ENCODE measurements at places on chromosomes 6 and 20.

GRCh38 chr20:54680872-54681619 is 205.7 kb downstream of the DOK5 start:
- DNase-seq: peak; percentile 21

DNA sequence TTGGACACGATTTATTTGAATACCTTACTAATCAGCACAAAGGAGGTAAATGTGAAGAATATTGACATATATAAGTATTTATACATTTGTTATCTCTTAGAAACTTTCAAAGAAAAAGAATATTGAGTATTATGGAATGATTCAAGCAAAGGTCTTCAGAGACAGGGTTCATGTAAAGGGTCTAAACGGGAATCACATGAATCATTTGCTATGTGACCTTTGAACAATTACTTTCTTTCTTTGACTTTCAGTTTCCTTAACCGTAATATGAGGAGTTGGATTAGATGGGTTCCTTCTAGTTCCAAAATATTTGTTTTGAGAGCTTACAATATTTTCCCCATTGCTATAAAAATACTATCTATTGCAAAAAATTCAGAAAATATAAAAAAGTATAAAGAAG is 14.3 kb downstream of the ENPP1 start:
- no peak for DNase-seq

- DNase-seq: no peak
These were observed 23.9 kb downstream of the RALY start for GRCh38 chr20:34017610-34018009.

- no peak for DNase-seq
These were observed 88.8 kb downstream of the THEMIS start for GRCh38 chr6:127811900-127812570.

Measured in activated CD4-positive, alpha-beta T cell treated with anti-CD3 and anti-CD28 coated beads, Interleukin-2, amount 50 U/mL, for 48 hours (primary cell).